Right atrium auricular region (tissue), 2 donors: ENCODE measurements at places on chromosomes 16 and 17.

- DNase-seq = no peak
Measured at GRCh38 chr17:39939588-39940419, 12.3 kb downstream of the LRRC3C start.

- no peak for DNase-seq
Measured at GRCh38 chr17:17540278-17540906, 44.2 kb upstream of the RASD1 start.

GRCh38 chr17:37047631-37048104, 98.9 kb downstream of the AATF start:
- DNase-seq = peak; percentile 84

DNA sequence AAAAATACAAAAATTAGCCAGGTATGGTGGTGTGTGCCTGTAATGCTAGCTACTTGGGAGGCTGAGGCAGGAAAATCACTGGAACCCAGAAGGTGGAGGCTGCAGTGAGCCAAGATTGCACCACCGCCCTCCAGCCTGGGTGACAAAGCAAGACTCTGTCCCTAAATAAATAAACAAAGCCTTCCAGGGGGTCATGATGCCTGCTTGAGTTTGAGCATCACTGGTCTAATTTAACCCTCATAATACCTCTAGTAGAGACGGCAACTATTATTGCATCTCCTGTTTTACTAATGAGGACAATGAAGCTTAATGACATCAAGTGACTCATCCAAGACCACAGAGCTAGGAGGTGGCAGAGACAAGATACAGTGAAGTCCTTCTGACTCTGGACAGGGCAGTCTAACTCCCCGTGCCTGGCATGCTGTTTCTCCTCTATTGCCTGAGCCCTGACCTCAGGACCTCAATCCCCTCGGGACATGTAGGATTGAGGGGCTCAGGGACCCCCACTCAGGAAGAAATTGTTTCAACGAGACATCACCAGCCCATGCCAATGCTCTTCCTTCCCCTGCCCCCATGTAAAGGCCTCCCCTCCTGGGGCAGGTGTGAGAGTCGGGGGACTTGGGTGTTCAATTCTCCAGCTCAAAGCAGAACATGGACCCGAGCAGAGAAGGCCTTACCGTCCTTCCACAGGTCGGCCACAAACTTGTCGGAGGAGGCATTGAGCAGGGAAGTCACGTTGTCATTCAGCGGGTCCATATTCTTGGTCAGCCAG, 102.9 kb downstream of the NDE1 start:
- DNase-seq = no peak
